ENCODE measurements at places on chromosomes 16 and 17.
A peak's percentile ranks its signal among the peaks of the same experiment; 100 is the strongest.

- no peak for DNase-seq
These were observed 114.4 kb downstream of the SEC14L1 start for GRCh38 chr17:77254951-77255825.

- DNase-seq: no peak
These were observed 4.7 kb downstream of the SALL1 start for GRCh38 chr16:51146256-51146924.

DNA sequence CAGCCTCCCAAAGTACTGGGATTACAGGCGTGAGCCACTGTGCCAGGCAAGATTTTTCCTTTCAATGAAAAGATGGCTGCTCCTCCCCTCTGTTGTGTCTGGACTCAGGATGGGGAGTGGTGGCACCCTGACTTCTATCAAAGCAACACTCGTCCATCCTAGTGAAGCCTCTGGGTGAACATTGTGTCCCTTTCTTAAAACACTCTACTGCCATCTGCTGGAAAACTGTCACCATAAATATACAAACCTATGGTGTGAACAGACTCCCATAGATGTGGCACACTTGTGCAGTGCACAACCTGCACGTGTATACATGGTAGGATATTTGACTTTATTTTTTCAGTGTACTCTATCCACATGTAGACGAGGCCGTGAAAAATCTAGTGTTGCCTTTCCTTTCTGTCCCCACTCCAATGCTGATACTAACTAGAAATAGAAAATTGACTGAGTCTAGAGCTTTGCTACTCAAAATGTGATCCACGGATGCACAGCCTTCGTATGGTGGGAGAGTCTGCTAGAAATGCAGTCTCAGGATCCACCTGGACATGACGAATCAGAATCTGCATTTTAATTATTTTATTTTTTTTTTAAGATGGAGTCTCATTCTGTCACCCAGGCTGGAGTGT lies 55.9 kb upstream of the PLCG2 start:
- DNase-seq: no peak

GRCh38 chr16:89164436-89164835 lies 7.1 kb upstream of the CDH15 start:
- DNase-seq: no peak

- DNase-seq: no peak
These were observed 143.0 kb downstream of the GAS7 start for GRCh38 chr17:10055262-10055975.

- DNase-seq: no peak
These were observed 102.7 kb upstream of the DNAH9 start for GRCh38 chr17:11495613-11496012.

DNA sequence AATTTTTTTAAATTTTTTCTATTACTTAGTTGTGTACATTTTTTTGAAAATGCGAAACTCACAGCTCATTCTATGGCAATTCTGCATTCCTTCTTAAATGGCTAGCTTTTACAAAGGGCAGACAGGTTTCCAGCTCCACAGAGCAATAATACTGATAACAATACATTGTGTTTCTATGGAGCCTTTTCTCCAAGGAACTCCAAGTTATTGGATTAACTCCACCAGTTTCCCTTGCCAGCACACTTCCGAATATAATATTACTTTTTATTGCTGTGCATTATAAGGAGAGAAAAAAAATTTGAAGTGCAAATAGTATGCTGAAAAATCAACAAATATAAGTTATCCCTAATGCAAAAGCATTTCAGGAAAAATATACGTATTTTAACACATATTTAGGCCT lies 127.5 kb upstream of the PSMD7 start:
- no peak for DNase-seq

GRCh38 chr17:4152471-4152870 lies 9.5 kb downstream of the CYB5D2 start:
- no peak for DNase-seq

DNA sequence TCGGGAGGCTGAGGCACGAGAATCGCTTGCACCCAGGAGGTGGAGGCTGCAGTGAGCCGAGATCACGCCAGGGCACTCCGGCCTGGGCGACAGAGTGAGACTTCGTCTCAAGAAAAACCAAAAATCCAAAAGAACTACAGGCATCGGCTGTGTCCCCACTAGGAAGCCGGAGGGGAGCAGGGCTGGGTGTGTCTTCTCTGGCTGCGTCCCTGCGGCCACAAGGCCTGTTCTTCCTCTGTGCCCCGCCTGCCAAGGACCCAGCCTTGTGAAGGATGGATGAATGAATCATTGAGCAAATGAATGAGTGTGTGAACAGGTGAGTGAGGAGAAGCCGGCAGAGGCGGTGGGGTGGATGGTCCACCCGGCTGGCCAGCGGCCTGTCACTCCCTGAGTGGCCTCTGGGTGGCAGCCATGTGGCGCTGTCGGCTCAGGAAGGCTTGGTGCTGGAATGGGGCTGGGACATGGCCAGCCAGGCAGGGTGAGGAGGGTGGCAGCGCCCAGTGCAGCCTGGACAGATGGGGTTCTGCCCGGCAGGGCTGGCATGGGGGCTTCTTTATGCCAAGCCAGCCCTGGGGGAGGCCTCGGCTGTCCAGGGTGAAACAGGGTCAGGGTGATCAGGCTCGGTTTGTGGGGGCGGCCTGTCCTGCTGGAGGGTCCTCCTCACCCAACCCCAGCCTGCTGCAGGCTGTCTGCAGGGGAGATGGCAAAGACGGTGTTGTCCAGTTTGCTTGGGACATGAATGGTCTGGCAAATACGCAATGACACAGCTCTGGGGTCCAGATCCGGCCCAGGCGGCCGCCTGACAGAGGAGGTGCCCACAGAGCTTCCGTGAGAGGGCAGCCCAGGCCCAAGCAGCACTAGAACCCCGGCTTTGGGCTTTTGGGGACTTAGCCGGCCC lies 21.7 kb downstream of the SLC25A10 start:
- DNase-seq: peak; percentile 83

- no peak for DNase-seq
These were observed 274.6 kb upstream of the HSBP1 start for GRCh38 chr16:83533193-83533592.

DNA sequence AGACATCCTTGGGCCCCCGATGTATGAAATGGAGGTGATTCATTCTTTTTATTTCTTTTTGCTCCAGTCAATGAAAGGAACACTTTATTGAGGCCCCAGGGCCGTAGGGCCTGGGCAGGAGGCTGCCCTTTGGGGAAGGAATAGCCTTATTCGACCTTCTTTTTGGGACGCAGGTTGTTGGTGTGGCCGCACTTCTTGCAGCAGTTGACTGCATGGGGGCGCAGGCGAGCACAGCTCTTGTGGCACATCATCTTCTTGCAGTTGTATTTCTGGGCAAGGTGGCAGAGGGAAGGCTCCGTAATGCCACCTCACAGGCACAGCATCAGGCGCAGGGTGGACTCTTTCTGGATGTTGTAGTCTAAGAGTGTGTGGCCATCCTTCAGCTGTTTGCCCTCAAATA lies 50.9 kb downstream of the SIAH1 start:
- no peak for DNase-seq

Measured in heart left ventricle (tissue), 16 donors.